ENCODE measurements at places on chromosomes 1 and 21. TPM values are rescaled to one million over a fixed set of nuclear protein-coding genes. Genes with fewer than 3 reads are reported as not detected.

Gene PHLDA3
- total RNA-seq = 0.60 TPM

Gene PADI1
- total RNA-seq = not detected

Gene GJA9
- not detected for total RNA-seq

Gene IGSF21
- not detected for total RNA-seq

Gene LCE6A
- not detected for total RNA-seq

Gene PPIAL4G
- total RNA-seq = 3.0 TPM

Gene C4BPB
- total RNA-seq = 1.6 TPM

Gene HSPA6
- 3.6 TPM for total RNA-seq

Gene BEST4
- 1.6 TPM for total RNA-seq

Gene HEYL
- total RNA-seq = 0.11 TPM

Gene TTLL7
- total RNA-seq = not detected

Gene PRRX1
- not detected for total RNA-seq

Gene CYP2J2
- total RNA-seq = 2.0 TPM

Gene NES
- total RNA-seq = not detected

Gene ETV3L
- not detected for total RNA-seq

Gene B3GALT5
- not detected for total RNA-seq

Gene MNDA
- 0.68 TPM for total RNA-seq

Gene KRTAP26-1
- total RNA-seq = not detected

Gene AMY1B
- total RNA-seq = not detected

Gene VWA5B1
- total RNA-seq = not detected

Gene TIE1
- not detected for total RNA-seq

Gene KCNE2
- not detected for total RNA-seq

Gene HSD3B2
- not detected for total RNA-seq
